ENCODE measurements at places on chromosomes 5 and 9.
A peak's percentile ranks its signal among the peaks of the same experiment; 100 is the strongest.

DNA sequence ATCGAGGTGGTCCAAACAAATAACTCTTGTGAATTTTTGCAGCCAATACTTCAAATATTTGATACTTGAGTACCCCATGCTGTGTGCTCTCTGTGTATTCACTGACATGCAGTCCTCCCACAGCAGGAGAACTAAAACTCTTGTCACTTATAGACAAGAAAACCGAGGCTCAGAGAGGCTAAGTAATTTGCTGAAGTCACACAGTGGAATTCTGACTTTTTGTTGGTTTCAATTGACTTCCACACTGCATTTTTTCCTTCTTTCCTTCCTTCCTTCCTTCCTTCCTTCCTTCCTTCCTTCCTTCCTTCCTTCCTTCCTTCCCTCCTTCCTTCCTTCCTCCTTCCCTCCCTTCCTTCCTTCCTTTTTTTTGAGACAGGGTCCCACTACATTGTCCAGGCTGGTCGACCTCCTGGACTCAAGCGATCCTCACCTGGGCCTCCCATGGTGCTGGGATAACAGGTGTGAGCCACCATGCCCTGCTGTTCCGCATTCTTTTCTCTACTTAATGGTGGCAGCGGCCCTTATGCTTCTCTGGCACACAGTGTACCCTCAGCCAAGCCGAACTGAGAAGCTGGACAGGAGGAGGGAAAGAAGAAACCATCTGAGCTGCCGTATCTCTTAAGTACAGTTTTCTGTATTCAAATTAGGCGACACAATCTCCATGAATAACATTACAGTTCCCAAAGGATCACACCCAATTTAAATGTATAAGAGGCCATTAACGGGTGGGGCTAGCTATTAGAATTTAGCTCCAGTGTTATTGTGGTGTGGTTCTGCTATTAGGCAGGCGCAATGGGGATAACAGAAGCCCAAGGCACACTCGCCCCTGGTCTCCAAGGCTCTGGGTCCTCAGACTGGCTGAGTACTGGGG lies 38.4 kb upstream of the GRHPR start:
- no peak for DNase-seq

- DNase-seq, result no peak
Observed at GRCh38 chr5:1497242-1497777, 26.4 kb downstream of the LPCAT1 start.

GRCh38 chr9:107426126-107426525 lies 63.4 kb downstream of the KLF4 start:
- no peak for DNase-seq

GRCh38 chr5:56746553-56747339 lies 68.6 kb upstream of the MAP3K1 start:
- DNase-seq, result no peak

DNA sequence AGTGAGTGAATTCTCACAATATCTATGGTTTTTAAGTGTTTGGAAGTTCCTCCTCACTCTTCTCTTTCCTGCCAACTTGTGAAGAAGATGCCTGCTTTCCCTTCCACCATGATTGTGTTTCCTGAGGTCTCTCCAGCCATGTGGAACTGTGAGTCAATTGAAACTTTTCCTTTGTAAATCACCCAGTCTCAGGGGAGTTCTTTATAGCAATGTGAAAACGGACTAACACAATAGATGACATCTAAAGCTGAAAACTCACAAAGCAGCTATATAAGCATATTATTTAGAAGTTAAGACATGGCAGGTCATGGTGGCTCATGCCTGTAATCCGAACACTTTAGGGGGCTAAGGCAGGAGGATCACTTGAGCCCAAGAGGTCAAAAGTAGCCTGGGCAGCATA lies 130.2 kb downstream of the ARRDC3 start:
- no peak for DNase-seq

- no peak for DNase-seq
Observed at GRCh38 chr9:135751501-135751900, 49.5 kb downstream of the KCNT1 start.

DNA sequence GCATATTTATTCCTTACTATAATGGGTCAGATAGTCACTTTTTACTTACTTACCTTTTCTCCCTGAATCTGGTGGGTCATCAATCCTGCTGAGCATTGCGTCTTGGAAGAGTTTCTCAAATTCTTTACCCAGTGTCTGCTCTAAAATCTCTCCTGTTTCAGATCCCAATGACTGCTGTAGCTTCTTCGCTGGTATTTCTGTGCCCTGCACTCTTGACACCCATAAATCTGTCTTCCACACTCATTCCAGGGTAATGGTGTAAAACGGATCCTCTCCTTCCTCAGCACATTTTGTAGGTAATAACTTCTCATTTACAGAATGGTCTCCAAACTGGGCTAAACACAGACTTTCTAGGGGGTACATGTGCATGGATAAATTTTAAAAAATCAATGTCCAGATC lies 407.4 kb downstream of the DMAC1 start:
- DNase-seq, result no peak

- DNase-seq, result no peak
Observed at GRCh38 chr9:135385793-135386192, 93.8 kb upstream of the PPP1R26 start.

DNA sequence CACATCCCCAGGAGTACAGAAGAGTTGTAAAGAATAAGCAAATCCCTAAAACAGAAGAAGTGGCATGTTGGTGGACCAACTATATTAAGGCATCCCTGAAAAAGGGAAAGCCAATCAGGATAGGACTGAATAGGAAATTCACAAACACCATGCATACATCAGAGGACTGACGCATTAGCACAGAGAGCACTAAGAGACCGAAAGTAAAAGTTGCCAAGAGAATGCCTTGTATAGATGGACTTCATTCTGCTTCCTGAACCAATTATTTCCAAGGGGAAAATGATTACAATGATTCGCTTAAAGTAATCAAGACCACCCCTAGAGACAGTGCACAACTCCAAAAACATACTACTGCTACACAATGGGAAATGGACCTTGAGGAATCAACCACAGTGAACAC lies 33.5 kb downstream of the SHC3 start:
- no peak for DNase-seq

GRCh38 chr9:36745977-36746376 lies 173.3 kb downstream of the MELK start:
- no peak for DNase-seq

DNA sequence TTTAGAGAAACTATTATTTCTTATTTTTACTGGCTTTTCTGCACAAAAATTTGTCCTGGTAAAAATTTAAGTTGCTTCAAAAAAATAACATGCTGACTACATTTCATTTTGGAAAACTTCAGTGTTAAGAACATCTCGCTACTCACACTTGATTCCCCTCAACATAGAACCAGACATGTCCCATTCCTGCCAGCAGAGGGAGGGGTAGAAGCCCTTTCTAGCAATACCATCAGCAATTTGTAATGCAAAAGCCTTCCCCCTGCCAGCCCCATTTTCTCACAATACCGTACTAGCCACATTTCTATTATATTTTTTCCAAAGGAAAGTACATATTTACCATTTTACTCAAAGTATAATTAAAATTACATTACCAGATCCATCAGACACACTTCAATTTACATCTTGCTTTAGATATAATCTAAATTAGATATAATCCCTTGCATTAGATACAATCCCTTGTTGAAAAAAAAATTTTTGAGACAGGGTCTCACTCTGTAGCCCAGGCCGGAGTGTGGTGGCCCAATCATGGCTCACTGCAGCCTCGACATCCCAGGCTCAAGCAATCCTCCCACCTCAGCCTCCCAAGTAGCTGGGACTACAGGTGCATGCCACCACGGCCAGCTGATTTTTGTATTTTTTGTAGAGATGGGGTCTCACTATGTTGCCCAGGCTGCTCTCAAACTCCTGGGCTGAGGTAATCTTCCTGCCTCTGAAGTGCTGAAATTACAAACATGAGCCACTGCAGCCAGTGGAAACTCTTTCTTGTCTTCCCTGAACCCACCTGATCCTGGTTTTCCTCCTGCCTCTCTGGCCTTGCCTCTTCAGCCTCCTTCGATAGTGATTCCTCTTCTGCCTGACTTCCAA lies 39.6 kb upstream of the IDNK start:
- peak; percentile 17 for DNase-seq

DNA sequence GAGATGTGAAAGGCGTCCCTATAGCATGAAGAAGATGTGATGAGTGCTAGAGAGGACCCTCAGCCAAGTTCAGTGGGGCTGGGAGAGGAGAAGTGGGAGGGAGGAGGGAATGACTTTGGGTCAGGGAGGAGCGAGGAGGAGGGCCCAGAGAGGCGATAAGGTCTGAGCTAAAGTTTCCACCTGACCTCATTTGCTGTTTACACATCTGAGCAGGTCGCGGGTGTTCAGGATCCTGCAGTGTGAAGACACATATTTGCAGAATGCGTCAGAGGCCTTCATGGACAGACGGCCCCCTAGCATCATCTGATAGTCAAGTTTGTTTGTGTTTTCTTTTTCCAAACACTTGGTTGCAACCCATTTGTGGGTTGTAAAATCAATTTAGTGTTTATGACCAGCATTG lies 18.9 kb upstream of the IGFBPL1 start:
- no peak for DNase-seq

- no peak for DNase-seq
Observed at GRCh38 chr5:38008198-38008597, 168.4 kb upstream of the GDNF start.

GRCh38 chr5:32195265-32195664 lies 21.1 kb upstream of the GOLPH3 start:
- DNase-seq, result no peak

GRCh38 chr5:84017523-84018172 lies 297.0 kb upstream of the HAPLN1 start:
- no peak for DNase-seq

DNA sequence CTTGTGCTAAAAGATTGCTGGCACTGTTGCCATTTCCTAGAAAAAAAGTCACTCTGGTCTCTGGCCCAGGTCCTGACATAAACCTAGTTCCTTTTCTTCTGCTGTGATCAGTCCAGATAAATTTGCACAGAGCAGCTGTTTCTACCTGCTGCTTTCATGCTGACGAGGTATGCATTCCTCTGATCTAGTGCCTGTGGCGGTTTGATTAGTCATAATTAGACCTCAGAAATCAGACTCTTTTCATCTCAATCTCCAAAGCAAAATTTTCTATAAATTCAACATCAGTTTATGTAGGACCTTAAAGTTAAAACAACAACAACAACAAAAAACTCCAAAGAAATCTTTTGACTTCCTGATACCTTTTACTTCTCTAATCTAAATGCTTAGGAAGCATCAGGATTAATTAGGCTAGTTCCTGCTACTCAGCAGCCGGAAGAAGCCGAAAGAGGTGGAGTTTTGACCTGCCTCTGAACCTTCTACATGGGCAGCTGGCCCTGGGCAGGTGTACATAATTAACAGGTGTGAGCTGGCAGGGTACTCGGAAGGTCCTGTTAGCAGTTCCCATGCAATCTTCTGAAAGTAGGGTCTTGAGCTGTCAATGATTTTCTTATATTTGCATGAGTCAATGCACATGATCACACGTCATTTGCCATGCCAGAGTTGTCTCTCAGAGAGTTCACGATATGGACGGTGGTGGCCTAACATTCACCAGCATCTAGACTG lies 83.3 kb upstream of the CCDC112 start:
- DNase-seq, result no peak

All from COR-L47 (cell line).